NCI-H1694 treated with DMSO at 0.1 percent for 48 hours (cell line): ENCODE measurements at places on chromosomes 16 and 17.
A peak's percentile ranks its signal among the peaks of the same experiment; 100 is the strongest.

DNA sequence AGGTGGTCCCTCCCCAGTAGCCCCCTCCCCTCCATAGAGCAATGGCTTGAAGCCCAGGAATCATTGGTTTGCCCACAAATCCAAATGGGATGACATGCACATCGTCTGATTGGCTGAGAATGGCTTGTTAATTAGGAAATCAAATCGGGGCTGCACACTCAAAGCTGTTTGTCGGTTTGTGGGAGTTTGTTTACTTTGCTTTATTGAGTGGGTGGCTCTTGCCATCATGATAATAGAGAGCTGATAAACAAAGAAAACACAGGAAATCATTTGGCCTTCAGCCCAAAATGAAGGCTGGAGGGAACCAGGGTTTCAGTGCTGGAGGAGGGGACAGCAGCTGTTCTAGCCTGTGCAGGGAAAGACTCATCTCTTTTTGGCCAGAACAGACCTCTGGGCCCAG lies 316.3 kb downstream of the CBLN1 start:
- DNase-seq: peak; percentile 66

DNA sequence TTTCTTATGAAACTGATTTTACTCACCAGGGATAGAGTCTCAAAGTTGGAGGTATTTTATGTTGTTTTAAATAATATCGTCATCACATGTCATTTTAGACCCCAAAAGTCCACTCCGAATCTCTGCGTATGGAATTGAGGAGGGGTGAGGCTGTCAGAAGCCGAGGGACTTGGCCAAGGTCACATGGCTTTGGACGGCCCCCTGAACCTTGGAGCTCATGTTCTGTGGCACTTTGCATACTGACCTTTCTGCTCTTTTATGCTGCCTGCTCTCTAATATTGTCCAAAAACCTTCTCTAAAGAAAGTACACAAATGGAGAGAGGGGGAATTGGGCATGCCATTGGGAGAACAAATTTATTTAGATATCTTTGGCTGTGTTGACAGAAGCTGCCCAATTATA lies 700.0 kb downstream of the WWOX start:
- no peak for DNase-seq

GRCh38 chr17:82449131-82449882 lies 1.2 kb downstream of the CYBC1 start:
- DNase-seq: no peak

- no peak for DNase-seq
Observed at GRCh38 chr17:80769516-80769915, 222.1 kb upstream of the CHMP6 start.

DNA sequence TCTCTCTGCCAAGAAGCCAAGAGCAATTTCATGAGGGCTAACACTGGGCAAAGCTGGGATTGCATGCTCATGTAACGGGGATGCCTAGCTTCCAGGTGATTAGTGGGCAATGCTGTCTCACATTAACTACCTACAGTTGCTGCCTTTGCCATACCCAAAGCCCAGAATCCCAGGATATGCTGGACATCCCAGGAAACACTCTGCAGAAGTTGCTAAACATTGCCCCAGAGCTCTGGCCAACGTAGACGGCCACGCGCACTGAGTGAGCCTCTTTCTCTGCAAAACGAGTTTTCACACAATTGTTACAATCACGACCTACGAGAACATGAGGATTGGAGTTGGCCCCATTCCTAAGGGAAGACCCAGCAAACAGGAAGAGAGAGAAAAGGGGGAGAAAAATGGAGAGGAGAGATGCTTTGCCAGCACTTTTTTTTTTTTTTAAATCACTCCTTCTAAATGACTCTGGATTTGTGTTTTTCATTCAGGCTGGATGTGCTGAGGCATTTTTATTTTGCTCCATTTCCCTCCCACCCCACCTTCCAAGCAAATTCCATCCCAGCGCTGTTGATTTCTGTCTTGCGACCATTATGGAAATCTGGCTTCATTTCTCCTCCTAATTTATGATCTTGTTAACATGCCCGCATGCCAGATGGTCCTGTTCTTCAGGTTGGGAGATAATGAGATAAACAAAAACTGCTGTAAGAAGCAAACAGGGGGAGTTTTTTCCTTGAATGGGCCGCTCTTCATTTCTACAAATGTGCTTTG lies 112.8 kb upstream of the DNAH9 start:
- DNase-seq: no peak

GRCh38 chr17:50027172-50027880 lies 28.6 kb upstream of the ITGA3 start:
- DNase-seq: no peak
